ENCODE measurements at places on chromosomes 3 and 15.

GRCh38 chr3:57627976-57628375 lies 30.8 kb upstream of the ARF4 start:
- DNase-seq, result no peak

- peak; percentile 29 for DNase-seq
Observed at GRCh38 chr3:123834631-123835030, 49.5 kb downstream of the MYLK start.

- peak; percentile 84 for DNase-seq
Observed at GRCh38 chr15:56496635-56497034, 31.7 kb upstream of the MNS1 start.

GRCh38 chr3:5053021-5053831 lies 68.9 kb upstream of the ARL8B start:
- peak; percentile 35 for DNase-seq

GRCh38 chr15:72463702-72464101 lies 10.4 kb upstream of the ARIH1 start:
- no peak for DNase-seq

- DNase-seq, result peak; percentile 94
Observed at GRCh38 chr15:77907824-77908751, 169.4 kb downstream of the TBC1D2B start.

GRCh38 chr15:58139276-58139988 lies 1.3 kb downstream of the AQP9 start:
- no peak for DNase-seq

DNA sequence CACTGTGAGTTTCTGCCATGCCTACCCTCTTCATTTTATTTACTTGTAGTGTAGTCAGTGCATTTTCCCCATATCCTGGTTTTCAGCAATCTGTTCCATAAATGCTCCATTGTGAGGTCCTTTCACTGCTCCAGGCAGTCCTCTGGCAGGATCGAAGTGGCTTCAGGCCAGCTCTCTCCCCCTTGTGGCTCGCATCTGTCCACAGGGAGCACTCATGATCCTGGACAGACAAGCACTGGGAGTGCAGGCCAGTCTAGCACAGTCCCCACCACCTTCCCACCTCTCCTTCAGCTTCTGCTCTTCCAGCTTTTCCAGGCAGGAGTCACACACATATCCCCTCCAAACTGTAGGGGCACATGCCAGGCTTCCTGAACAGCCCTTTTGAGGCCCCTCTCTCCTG lies 173.6 kb downstream of the PPM1L start:
- no peak for DNase-seq

DNA sequence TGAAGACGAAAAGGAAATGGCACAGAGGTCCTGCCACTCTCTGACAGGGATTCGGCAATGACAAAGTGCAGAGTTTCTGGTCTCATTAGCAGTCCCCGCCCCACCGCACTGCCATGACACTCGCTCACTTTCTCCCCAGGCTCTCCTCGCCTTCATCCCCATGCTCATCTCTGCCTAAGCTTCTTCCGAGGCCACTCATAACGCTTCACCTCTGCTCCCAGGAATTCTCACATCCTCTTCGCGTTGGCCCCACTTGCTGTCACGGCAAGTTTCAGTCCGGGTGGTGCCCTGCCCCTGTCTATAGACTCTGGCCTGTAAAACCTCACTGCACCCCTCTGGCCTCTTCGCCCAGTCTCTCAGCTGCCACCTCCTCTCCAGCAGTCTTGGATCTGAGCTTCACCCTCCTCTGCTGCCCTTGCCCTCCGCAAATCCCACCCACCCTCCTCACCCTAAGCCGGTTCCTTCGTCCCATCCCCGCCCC lies 654 bp downstream of the RUBCN start:
- no peak for DNase-seq

GRCh38 chr3:141114179-141114745 lies 63.1 kb downstream of the SPSB4 start:
- no peak for DNase-seq

DNA sequence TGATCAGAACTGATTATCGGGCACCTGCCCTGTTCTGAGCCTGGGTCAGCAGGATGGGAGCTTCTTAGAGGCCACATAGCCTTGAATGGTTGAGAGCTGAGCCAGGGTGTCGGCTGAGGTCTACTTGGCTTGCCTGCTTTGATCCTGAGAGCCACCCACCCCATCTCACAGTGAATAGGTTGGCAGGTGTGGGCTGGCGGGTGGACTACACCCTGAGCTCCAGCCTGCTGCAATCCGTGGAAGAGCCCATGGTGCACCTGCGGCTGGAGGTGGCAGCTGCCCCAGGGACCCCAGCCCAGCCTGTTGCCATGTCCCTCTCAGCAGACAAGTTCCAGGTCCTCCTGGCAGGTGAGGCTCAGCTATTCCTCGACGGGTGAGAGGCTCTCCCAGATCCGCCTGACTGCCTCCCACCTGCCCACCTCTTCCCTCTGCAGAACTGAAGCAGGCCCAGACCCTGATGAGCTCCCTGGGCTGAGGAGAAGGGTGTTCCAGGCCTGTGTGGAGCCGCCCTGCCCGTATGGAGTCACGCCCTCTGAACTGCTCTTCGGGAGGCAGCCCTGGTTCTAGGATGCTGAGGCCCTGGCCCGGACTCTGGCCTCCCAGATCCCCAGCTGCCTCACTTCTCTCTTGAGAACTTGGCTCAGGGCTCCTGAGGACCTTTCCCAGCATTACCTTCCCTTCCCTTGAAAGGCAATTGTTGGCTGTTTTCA lies 3.8 kb downstream of the COMMD4 start:
- DNase-seq, result no peak

GRCh38 chr3:167521006-167521355 lies 47.1 kb upstream of the SERPINI2 start:
- no peak for DNase-seq

DNA sequence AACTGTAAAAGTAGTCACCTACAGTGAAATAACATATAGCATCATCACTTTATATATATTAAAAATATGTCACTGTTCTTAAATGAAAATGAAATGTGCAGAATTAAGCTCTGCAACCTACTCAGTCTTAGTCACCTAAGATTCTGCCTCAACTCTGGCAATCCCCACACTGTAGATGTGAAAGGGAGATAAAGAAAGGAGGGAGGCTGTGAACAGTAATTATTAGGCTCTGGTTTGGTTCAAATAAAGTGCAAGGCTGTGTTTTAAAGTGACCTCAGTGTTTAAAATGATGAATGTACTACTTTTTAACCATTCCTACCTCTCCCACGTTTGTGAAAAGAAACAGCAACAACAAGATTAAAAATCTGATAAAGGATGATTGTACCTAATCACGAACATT lies 72.2 kb downstream of the ATP8B4 start:
- no peak for DNase-seq

- no peak for DNase-seq
Observed at GRCh38 chr3:169527507-169527906, 136.0 kb downstream of the MECOM start.

DNA sequence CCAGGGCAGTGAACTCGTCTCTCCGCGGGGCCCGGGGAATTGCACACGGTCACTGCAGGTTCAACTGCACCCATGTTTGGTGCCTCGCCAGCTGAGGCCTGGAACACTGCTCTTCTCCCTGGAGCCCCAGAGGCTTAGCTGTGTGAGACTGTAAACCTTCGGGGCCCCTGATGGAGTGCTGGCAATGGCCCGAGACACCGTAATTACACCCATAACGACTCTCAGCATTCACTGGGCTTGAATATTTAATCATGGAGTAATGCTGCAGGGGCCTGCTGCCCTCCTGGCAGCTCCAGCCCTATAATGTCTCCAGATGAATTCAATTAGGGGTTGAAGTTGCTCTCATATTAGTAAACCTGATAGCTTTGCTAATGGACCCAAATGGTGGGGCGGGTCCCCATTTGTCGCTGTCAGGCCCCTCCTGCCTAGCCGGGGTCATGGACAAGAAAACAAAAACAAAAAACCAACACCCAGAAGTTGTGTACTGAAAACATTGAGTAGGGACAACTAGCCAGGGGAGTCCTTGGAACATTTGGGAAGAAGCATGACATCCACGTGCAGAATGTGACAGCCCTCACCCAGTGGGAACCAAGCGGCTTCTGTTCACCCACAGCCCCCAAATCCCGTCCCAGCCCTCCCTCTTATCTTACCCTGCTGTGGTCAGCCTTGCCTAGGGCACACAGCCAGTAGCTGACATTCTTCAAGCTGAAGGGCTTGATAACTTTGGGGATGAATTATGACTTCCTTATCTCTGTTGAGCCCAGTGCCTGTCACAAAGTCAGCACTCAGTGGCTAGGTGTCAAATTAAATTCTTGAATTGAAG lies 74.3 kb upstream of the SCN5A start:
- peak; percentile 8 for DNase-seq

DNA sequence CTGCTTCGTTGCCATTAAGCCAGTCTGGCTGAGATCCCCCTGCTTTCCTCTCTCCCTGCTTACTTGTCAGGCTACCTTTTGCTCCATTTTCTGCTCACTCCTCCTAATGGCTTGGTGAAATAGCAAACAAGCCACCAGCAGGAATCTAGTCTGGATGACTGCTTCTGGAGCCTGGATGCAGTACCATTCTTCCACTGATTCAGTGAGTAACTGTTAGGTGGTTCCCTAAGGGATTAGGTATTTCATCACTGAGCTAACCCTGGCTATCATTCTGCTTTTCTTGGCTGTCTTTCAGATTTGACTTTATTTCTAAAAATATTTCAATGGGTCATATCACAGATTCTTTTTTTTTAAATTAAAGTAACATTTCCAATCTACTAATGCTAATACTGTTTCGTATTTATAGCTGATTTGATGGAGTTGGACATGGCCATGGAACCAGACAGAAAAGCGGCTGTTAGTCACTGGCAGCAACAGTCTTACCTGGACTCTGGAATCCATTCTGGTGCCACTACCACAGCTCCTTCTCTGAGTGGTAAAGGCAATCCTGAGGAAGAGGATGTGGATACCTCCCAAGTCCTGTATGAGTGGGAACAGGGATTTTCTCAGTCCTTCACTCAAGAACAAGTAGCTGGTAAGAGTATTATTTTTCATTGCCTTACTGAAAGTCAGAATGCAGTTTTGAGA lies 25.0 kb downstream of the CTNNB1 start:
- DNase-seq, result no peak

DNA sequence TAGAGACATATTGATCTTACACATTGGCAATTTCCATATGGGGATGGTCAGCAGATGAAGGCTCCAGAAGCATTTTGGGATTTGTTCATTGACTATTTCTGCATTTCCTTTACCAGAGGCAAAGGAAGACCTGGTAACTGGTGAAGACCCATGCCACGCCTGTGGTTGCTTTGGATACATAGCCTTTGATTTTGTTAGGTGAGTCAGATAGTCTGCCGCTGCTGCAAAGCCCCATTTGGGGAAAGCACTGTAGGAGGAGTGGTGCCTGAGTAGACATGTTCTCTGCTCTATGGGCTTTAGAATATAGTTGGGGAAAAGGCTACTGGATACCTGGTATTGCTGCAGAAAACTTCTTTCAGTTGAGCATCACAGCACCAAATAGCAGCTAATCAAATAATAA lies 56.8 kb downstream of the TFG start:
- DNase-seq, result no peak

DNA sequence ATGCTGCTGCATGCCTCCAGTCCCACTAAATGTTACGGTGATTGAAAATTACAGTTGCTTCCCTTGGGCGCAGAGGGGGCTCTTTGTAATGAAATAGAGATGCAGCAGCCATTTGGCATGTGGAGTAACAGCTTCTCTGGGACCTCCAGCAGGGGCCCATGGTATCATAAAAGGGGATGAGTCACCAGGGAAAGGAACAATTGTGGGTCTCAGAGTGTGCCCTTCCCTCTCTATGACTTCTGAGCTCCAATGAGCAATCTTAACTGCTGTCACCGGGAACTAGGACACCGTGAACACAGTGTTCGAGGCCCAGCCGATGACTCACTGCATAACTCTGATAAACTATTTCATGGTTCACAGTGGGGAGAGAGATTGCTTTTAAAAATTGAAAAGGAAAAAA lies 164.8 kb upstream of the NUDT16 start:
- peak; percentile 37 for DNase-seq

Measured in KBM-7 (cell line).